Caco-2 (cell line): ENCODE measurements at places on chromosomes 7 and 10. TPM values are rescaled to one million over a fixed set of nuclear protein-coding genes. Genes with fewer than 3 reads are reported as not detected.

- no peaks in the 10 kb centered on the region for H3K27me3 ChIP-seq
- H3K4me3 ChIP-seq = no peak overlapping the region
- peaks cover 8% of the 10 kb centered on the region for H3K36me3 ChIP-seq
- no peak for DNase-seq
Measured at GRCh38 chr7:47392241-47392759, 189.6 kb downstream of the TNS3 start.

DNA sequence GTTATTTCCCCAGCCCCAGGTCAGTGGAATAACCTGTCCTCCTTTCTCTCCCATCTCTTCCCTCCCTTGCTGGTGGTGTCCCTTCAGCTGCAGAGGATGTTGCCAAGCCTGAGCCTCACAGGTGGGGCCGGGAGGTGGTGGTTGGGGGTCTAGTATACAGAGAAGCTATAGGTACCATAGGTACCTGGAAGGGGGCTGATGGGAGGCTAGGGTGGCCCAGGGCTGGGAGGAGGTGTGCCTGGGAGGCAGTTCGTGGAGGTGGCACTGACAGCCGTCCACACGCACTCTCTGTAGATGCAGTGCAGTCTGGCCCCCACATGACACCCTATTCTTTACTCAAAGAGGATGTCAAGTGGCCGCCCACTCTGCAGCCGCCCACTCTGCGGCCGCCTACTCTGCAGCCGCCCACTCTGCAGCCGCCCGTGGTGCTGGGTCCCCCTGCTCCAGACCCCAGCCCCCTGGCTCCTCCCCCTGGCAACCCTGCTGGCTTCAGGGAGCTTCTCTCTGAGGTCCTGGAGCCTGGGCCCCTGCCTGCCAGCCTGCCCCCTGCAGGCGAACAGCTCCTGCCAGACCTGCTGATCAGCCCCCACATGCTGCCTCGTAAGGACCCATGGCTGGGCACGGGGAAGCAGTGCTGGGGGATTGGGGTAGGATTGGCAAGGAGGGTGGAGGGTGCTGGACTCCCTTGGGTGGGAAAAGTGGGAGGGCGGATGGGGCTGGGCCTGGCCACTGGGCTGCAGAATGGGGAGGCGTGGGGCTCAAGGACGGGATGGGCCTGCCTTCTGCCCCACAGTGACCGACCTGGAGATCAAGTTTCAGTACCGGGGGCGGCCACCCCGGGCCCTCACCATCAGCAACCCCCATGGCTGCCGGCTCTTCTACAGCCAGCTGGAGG lies 9.5 kb downstream of the IRF5 start:
- no peaks in the 10 kb centered on the region for H3K36me3 ChIP-seq
- no peaks in the 10 kb centered on the region for H3K27me3 ChIP-seq
- DNase-seq = no peak
- no peak overlapping the region for H3K27ac ChIP-seq
- no peak overlapping the region for H3K4me3 ChIP-seq

- H3K27ac ChIP-seq = no peak overlapping the region
- 0 out of 2 replicates have a peak, but pooled peaks cover 4% of the 10 kb centered on the region for H3K4me1 ChIP-seq
- H3K4me3 ChIP-seq = no peak overlapping the region
- no peaks in the 10 kb centered on the region for H3K36me3 ChIP-seq
Measured at GRCh38 chr10:77631241-77631640, 6.4 kb downstream of the KCNMA1 start.

GRCh38 chr10:117684672-117685211 lies 142.2 kb downstream of the EMX2 start:
- no peaks in the 10 kb centered on the region for H3K27me3 ChIP-seq
- DNase-seq = no peak
- no peaks in the 10 kb centered on the region for H3K36me3 ChIP-seq

GRCh38 chr10:24853661-24854060 lies 98.7 kb downstream of the PRTFDC1 start:
- no peak for DNase-seq
- no peak overlapping the region for H3K4me3 ChIP-seq
- no peak overlapping the region for H3K27ac ChIP-seq
- no peaks in the 10 kb centered on the region for H3K36me3 ChIP-seq
- H3K4me1 ChIP-seq = peaks cover 11% of the 10 kb centered on the region

DNA sequence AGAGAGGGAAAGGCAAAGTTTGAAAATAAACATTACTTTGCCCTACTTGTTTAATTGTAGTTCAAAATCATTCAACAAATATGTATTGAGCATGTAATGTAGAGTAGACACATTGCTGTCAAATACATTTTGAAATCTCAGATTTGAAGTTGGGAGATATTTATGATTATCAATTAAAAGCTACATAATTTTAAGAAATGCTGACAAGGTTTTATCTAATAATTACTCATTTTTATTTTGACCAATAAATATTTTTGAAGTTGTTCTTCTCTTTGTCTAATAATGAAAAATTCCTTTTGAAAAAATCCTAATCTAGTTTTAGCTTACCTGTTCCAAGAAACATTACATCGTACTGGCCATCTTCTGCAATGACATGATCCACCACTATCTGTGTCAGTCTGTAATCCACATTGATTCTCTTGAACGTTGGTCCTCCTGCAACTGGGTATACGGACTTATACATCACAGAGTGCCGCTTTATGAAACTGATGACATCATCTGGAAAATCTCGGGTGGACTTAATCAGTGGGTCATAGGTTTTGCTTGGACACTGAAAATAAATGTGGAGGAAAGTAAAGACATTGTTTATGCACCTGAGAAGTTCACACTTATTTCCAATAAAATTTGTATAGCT lies 164.7 kb downstream of the SEMA3D start:
- no peak overlapping the region for H3K27ac ChIP-seq
- no peak overlapping the region for H3K4me3 ChIP-seq
- no peaks in the 10 kb centered on the region for H3K36me3 ChIP-seq
- no peak for DNase-seq
- H3K4me1 ChIP-seq = no peaks in the 10 kb centered on the region
- no peaks in the 10 kb centered on the region for H3K27me3 ChIP-seq

- no peaks in the 10 kb centered on the region for H3K36me3 ChIP-seq
- H3K27ac ChIP-seq = no peak overlapping the region
- no peak for DNase-seq
Measured at GRCh38 chr7:81506609-81507008, 263.2 kb downstream of the HGF start.

- no peaks in the 10 kb centered on the region for H3K4me1 ChIP-seq
- no peaks in the 10 kb centered on the region for H3K27me3 ChIP-seq
- peak; percentile 38 for DNase-seq
- H3K27ac ChIP-seq = no peak overlapping the region
Measured at GRCh38 chr7:145016068-145016467, 180.2 kb upstream of the TPK1 start.

DNA sequence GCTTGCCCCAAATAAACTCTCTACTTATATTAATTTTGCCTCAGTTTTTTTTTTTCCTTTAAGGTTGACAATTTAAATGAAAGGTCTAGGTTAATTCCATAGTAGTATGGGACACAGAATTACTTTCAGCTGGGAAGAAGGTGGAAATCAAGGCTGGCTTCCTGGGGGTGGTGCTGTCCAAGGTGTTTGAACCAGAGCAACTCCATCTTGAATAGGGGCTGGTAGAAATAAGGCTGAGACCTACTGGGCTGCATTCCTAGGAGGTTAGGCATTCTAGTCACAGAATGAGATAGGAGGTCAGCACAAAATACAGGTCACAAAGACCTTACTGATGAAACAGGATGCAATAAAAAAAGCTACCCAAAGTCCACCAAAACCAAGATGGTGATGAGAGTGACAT lies 1190.8 kb upstream of the AUTS2 start:
- no peaks in the 10 kb centered on the region for H3K27me3 ChIP-seq
- no peaks in the 10 kb centered on the region for H3K36me3 ChIP-seq
- H3K27ac ChIP-seq = no peak overlapping the region
- DNase-seq = no peak
- no peaks in the 10 kb centered on the region for H3K4me1 ChIP-seq

GRCh38 chr7:89797965-89798598 lies 356.2 kb upstream of the STEAP1 start:
- no peaks in the 10 kb centered on the region for H3K36me3 ChIP-seq
- no peaks in the 10 kb centered on the region for H3K27me3 ChIP-seq
- no peak overlapping the region for H3K27ac ChIP-seq
- H3K4me3 ChIP-seq = no peak overlapping the region
- no peaks in the 10 kb centered on the region for H3K4me1 ChIP-seq

- no peaks in the 10 kb centered on the region for H3K27me3 ChIP-seq
- no peak overlapping the region for H3K4me3 ChIP-seq
- no peaks in the 10 kb centered on the region for H3K4me1 ChIP-seq
- DNase-seq = no peak
Measured at GRCh38 chr10:108616559-108617285, 1306.6 kb downstream of the XPNPEP1 start.

- H3K27me3 ChIP-seq = no peaks in the 10 kb centered on the region
- no peak overlapping the region for H3K27ac ChIP-seq
- no peaks in the 10 kb centered on the region for H3K4me1 ChIP-seq
- no peaks in the 10 kb centered on the region for H3K36me3 ChIP-seq
Measured at GRCh38 chr7:120431016-120431415, 158.0 kb downstream of the KCND2 start.

- DNase-seq = no peak
- H3K4me1 ChIP-seq = no peaks in the 10 kb centered on the region
Measured at GRCh38 chr10:129690248-129691070, 223.4 kb downstream of the MGMT start.

- no peaks in the 10 kb centered on the region; the same call in 1 of the 2 replicates for H3K27me3 ChIP-seq
- H3K27ac ChIP-seq = no peak overlapping the region
- no peaks in the 10 kb centered on the region for H3K36me3 ChIP-seq
- DNase-seq = peak; percentile 12
Measured at GRCh38 chr7:155863721-155864151, 51.5 kb upstream of the SHH start.

DNA sequence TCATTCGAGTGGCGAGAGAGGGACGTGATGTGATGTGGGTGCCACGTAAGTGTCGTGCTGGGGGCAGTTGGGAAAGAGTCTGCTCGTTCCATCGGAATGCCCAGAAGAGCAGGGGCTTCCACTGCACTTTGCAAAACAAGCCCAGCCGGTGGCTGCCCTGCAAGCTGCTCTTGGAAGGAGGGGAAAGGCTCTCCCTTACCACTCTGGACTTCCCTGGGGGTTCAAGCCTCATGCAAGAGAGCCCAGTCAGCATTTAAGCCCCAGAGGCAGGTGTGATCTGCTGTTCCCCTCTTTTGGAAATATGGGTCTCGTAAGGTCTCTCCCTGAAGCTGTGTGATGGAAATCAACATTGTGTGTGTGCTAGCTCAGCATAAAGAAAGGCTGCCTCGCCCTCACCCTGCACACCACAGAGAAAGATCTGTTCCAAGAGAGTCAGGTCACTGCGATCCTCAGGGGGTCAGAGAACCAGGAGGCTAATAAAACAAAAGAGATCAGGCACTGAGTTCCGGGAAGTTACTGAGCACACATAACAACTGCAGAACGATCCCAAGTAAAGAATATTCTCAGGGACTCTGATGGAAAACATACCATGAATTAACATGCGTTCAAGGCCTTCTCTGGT lies 212.5 kb downstream of the ADAM12 start:
- no peaks in the 10 kb centered on the region for H3K27me3 ChIP-seq
- no peaks in the 10 kb centered on the region for H3K4me1 ChIP-seq
- H3K4me3 ChIP-seq = no peak overlapping the region
- DNase-seq = no peak
- H3K36me3 ChIP-seq = no peaks in the 10 kb centered on the region

GRCh38 chr7:127081539-127081938 lies 171.2 kb downstream of the GRM8 start:
- H3K36me3 ChIP-seq = no peaks in the 10 kb centered on the region
- no peak for DNase-seq
- no peak overlapping the region for H3K27ac ChIP-seq
- H3K27me3 ChIP-seq = no peaks in the 10 kb centered on the region
- H3K4me1 ChIP-seq = no peaks in the 10 kb centered on the region

DNA sequence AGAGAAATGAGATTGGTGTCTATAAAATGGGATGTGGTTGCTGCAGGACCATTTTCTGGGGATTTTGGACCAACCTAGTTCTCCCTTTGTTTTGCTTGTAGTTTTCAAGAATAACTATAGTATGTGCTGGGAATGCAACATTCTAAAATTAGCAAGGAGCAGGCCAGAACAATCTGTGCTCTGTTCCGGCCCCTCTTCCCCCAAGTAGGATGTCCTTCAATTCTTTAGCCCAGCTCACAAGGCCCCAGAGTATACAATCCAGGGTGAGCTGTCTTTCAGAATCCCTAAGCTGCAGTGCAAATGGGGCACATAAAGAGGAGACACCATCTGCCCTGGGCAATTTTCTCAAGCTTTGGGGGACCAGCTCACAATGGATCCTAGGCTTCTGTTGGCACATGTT lies 809.1 kb downstream of the TNS3 start:
- no peak overlapping the region for H3K4me3 ChIP-seq
- no peaks in the 10 kb centered on the region for H3K36me3 ChIP-seq
- H3K4me1 ChIP-seq = no peaks in the 10 kb centered on the region
- no peak overlapping the region for H3K27ac ChIP-seq

GRCh38 chr7:128934361-128935341 lies 3.1 kb upstream of the IRF5 start:
- no peak overlapping the region for H3K27ac ChIP-seq
- H3K27me3 ChIP-seq = no peaks in the 10 kb centered on the region
- peaks cover 8% of the 10 kb centered on the region for H3K4me1 ChIP-seq
- H3K4me3 ChIP-seq = no peak overlapping the region

- DNase-seq = no peak
- no peaks in the 10 kb centered on the region for H3K27me3 ChIP-seq
- peaks cover 4% of the 10 kb centered on the region; the same call in 1 of the 2 replicates for H3K36me3 ChIP-seq
- H3K27ac ChIP-seq = no peak overlapping the region
Measured at GRCh38 chr7:102412548-102412947, 16.4 kb downstream of the PRKRIP1 start.

GRCh38 chr7:41590986-41591385 lies 111.9 kb downstream of the INHBA start:
- no peak overlapping the region for H3K27ac ChIP-seq
- no peaks in the 10 kb centered on the region for H3K4me1 ChIP-seq
- no peak for DNase-seq
- no peaks in the 10 kb centered on the region for H3K27me3 ChIP-seq
- no peak overlapping the region for H3K4me3 ChIP-seq

- H3K4me1 ChIP-seq = no peaks in the 10 kb centered on the region
- no peaks in the 10 kb centered on the region for H3K27me3 ChIP-seq
- no peak for DNase-seq
Measured at GRCh38 chr7:75045881-75046280, 27.7 kb downstream of the RCC1L start.

- no peak for DNase-seq
- no peaks in the 10 kb centered on the region for H3K36me3 ChIP-seq
- H3K27ac ChIP-seq = no peak overlapping the region
Measured at GRCh38 chr10:60828489-60828852, 50.2 kb downstream of the CDK1 start.

GRCh38 chr10:113987156-113987555 lies 56.5 kb upstream of the ADRB1 start:
- H3K36me3 ChIP-seq = no peaks in the 10 kb centered on the region
- peaks cover 8% of the 10 kb centered on the region; the same call in 1 of the 2 replicates for H3K4me1 ChIP-seq
- no peak overlapping the region for H3K27ac ChIP-seq
- no peaks in the 10 kb centered on the region for H3K27me3 ChIP-seq
- H3K4me3 ChIP-seq = no peak overlapping the region

NUTM2E gene
- total RNA-seq = 0.14 TPM in 1 of 2 replicates, not detected in the other

RELN gene
- 3.3 and 4.3 TPM in 2 replicates for total RNA-seq

DPY19L1 gene
- 8.6 and 12.9 TPM in 2 replicates for total RNA-seq

TMUB1 gene
- 68.1 and 75.0 TPM in 2 replicates for total RNA-seq

DLX5 gene
- 0.30 TPM in 1 of 2 replicates, not detected in the other for total RNA-seq

OR2A12 gene
- total RNA-seq = not detected in 2 replicates

ATOH7 gene
- 0.21 and 0.54 TPM in 2 replicates for total RNA-seq

CALY gene
- total RNA-seq = not detected in 2 replicates

SPDYE11 gene
- total RNA-seq = not detected in 2 replicates

PIP gene
- not detected in 2 replicates for total RNA-seq
